Naive thymus-derived CD4-positive, alpha-beta T cell (primary cell): ENCODE measurements at places on chromosomes 13 and 19. TPM values are rescaled to one million over a fixed set of nuclear protein-coding genes. Genes with fewer than 3 reads are reported as not detected.

CYP2B6 gene
- total RNA-seq: not detected

ZSCAN5B gene
- total RNA-seq: not detected

CYSLTR2 gene
- 2.3 TPM for total RNA-seq

ZNF497 gene
- total RNA-seq: 1.7 TPM

CELF5 gene
- total RNA-seq: 0.27 TPM

IFNL1 gene
- total RNA-seq: not detected

CEACAM21 gene
- total RNA-seq: 40.1 TPM

GNA15 gene
- total RNA-seq: 35.7 TPM

SERTAD1 gene
- total RNA-seq: 16.8 TPM

LPAR2 gene
- total RNA-seq: 70.8 TPM

PABPC3 gene
- 0.21 TPM for total RNA-seq

PRSS57 gene
- not detected for total RNA-seq

ZNF91 gene
- total RNA-seq: 90.6 TPM

SULT2B1 gene
- not detected for total RNA-seq

PEAK3 gene
- 3.9 TPM for total RNA-seq

KMT2B gene
- total RNA-seq: 79.8 TPM

PSG1 gene
- total RNA-seq: not detected

FAAP24 gene
- 2.5 TPM for total RNA-seq

MBD3L3 gene
- not detected for total RNA-seq

COMMD6 gene
- 226 TPM for total RNA-seq

RGS9BP gene
- 0.30 TPM for total RNA-seq

CKM gene
- total RNA-seq: not detected in 2 replicates

COL5A3 gene
- not detected in 2 replicates for total RNA-seq

CACNG7 gene
- total RNA-seq: not detected

GAS6 gene
- 3.2 TPM for total RNA-seq

LRP3 gene
- 0.34 TPM in 1 of 2 replicates, not detected in the other for total RNA-seq

HSPB6 gene
- total RNA-seq: 0.22 TPM in 1 of 2 replicates, not detected in the other

CRX gene
- total RNA-seq: not detected

MEGF8 gene
- 6.4 and 6.7 TPM in 2 replicates for total RNA-seq

HCST gene
- total RNA-seq: 117 TPM

NLRP8 gene
- not detected for total RNA-seq

GPR12 gene
- total RNA-seq: not detected

DPF1 gene
- 0.46 and 0.64 TPM in 2 replicates for total RNA-seq

CNFN gene
- not detected in 2 replicates for total RNA-seq

ZFP14 gene
- 5.9 and 6.4 TPM in 2 replicates for total RNA-seq

METTL21C gene
- not detected for total RNA-seq

TYROBP gene
- total RNA-seq: not detected in 2 replicates

PRPF31 gene
- 51.8 TPM for total RNA-seq

BTBD2 gene
- 70.8 TPM for total RNA-seq

LILRA6 gene
- 27.0 TPM for total RNA-seq

ZNF90 gene
- total RNA-seq: 4.0 TPM
